T-helper 22 cell (primary cell): ENCODE measurements at places on chromosomes 7 and 10.

DNA sequence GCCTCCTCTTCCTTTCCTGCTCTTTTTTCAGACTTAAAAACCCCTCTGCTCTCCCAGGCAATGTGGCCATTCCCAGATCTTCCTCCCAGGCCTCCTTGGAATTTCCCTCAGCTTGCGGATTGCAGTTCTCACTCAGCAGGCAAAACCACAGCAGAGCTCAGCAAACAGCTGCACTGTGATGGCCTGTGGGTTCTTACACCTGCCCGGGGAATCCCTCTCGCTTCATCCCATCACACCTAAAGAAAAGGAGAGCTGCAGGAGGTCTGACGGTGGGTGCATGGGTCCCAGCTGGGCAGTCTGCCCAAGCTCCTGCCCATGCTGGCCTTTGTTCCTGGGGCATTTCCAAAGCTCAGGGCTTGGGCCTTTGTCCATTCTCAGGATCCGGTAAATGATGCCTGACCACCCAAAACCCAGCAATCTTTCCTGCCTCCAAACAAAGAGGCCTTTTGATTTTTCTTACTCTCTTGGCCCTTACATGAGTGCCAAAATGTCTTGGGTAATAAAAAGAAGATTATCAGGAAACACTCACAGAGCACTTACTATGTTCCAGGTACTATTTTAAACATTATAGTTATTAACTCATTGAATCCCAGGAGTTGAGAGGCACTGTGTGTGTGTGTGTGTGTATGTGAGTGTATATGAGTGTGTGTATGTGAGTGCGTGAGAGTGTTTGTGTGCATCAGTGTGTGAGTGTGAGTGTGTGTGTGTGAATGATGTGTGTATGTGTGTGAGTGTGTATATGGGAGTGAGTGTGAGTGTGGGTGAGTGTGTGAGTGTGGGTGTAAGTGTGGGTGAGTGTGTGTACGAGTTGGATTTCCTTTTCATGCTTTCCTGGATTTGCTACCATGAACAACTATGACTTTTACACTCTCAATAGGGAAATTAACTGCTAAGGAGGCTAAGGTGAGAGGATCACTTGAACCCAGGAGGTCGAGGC lies 64.5 kb upstream of the PODXL start:
- DNase-seq, result no peak

GRCh38 chr7:12788591-12788990 lies 101.2 kb downstream of the ARL4A start:
- DNase-seq, result no peak

DNA sequence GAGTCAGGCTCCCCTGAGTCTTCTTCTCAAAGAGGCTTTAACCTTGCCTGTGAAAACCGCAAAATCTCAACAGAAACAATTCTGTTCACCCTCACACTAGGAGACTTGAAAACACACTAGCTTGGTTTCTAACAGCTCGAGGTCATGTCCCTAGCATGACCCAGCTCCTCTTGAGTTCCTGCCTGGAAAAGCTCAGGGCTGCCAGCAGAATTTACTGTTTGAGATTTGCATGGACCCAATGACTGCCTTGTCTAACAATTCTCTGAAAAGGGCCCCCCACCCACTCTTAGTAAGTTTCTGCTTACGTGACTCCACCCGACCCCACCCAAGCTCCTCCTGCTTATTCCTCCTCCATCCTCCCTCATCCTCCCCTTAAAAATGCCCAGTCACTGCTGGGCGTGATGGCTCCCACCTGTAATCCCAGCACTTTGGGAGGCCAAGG lies 85.1 kb upstream of the KMT2C start:
- no peak for DNase-seq

GRCh38 chr7:148473703-148474480 lies 116.7 kb upstream of the C7orf33 start:
- no peak for DNase-seq

DNA sequence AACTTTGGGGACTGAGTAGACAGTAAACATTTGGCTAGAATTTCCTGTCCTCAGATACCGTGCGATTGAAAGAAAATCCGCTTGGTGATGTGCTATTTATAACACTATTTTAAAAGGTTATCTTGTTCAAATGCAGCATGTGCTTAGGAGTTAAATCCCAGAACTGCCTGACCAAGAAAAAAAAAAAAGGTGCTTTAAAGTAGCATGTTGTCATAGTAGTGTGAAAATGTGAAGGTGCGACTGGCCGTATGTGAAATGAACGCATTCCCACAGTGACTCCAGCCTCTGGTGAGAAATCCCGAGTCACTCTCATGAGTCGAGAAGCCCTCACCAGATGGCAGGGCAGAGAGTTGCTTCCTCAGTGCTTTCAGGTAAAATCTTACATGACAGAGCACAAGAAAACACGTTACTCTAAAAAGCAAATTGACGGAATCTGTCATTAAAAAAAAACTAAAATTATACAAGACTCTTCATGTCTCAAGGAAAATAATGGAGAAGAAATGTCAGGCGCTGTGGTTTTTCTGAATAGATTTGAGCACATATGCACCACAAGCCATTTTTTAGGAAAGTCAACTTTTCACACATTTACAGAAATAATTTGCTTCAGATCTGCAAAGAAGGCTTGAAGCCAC lies 18.4 kb upstream of the KLF6 start:
- no peak for DNase-seq

GRCh38 chr10:110496553-110497437 lies 912 bp upstream of the DUSP5 start:
- no peak for DNase-seq

DNA sequence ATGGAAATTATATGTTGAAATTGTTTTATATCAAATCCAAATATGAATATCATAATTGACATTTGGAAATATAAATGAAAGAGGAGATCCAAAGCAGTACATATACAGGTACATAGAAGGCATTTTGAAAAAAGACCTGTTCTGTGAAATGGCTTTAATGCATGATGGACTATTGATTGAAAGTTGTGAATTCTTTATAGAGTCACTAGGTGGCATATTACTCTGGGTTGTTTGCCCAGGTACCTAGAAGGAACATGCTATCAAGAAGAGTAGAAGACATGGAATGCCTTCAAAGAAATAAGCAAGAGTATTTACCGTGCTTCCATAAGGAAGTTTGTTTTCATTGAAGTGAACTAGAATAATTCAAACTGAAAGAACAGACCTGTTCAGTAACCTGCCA lies 160.0 kb upstream of the ANK3 start:
- DNase-seq, result no peak

DNA sequence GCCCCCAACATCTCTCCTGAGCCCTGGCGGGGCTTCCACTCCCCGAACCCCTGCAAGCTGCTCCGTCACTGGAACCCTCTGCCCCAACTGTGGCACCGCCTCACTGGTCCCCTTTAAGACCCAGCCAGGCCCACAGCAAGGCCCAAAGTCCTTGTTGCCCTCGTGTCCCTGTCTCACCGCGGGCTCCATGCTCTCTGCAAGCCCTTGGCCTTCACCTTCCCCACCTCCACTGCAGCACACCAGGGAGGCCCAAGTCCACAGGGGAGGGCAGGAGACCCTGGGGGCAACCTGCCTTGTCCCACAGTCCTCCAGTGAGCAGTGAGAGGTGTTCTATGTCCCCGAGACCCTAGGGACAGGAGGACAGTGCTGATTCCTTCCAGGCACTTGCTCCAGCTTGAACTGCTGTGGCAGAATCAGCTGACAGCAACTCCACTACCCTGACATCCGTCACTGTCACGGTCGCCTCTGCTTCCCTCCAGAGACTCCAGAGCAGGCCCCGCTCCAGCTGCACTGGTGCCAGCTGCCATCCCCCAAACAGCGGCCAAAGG lies 105.3 kb downstream of the CYTH3 start:
- DNase-seq, result no peak

- no peak for DNase-seq
Measured at GRCh38 chr7:118737935-118738334, 513.4 kb downstream of the ANKRD7 start.
